ENCODE measurements at places on chromosomes 4 and X.

- no peak for DNase-seq
These were observed 54.8 kb downstream of the ENOPH1 start for GRCh38 chr4:82484996-82485783.

GRCh38 chr4:44157611-44158277 lies 290.9 kb downstream of the KCTD8 start:
- no peak for DNase-seq

GRCh38 chrX:47093248-47093647 lies 15.0 kb downstream of the RGN start:
- no peak for DNase-seq

DNA sequence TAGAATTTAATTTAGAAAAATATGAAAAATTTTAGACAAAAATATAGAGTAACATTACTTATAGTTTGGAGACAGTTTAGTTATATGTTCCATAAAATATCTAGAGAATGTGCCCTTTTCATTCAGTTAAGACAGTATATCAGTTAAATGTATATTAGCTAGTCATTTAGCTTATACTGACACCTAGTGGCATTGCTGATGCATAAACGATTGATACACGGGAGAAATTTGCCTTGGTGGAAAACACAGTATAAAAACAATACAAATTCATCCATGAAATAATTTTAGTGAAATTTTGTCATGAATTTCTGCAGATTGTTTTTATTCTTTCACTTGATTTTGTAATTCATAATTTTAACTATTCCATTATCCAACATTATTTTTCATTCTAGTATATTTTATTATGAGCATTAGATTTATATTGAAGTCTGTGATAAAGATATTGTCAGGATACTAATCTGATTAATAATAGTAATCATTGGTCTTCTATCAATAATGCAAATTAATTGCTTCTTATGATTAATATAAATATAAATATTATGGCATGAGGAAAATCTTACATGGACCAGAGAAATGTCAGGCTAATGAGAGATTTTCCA lies 219.0 kb downstream of the TLL1 start:
- DNase-seq: no peak

- no peak for DNase-seq
These were observed 112.6 kb downstream of the EFNB1 start for GRCh38 chrX:68941385-68941952.

GRCh38 chr4:87961993-87962392 lies 13.5 kb upstream of the SPP1 start:
- no peak for DNase-seq

- DNase-seq: no peak
These were observed 1.8 kb downstream of the IL15 start for GRCh38 chr4:141638230-141638629.

- no peak for DNase-seq
These were observed 195.9 kb downstream of the KDR start for GRCh38 chr4:54929459-54929858.

DNA sequence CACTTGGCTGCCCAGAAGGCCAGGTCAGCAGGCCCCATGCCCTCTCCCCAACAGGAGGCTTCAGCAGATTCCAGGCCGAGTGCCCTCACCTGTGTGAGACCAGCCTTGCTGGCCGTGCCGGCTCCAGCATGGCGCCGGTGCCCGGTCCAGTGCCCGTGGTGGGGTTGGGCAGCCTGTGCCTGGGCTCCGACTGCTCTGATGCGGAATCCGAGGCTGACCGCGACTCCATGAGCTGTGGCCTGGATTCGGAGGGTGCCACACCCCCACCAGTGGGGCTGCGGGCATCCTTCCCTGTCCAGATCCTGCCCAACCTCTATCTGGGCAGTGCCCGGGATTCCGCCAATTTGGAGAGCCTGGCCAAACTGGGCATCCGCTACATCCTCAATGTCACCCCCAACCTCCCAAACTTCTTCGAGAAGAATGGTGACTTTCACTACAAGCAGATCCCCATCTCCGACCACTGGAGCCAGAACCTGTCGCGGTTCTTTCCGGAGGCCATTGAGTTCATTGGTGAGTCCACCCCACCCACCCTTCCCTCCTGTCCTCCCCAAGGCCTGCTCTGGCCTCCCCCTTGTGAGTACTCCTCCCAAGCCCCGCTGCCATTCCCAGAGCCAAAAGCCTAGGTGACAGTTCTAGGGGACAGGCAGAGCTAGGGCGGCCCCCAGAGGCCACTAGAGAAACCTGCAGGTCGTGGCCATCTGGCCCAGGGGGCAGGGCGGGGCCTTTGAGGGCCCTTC lies 2.3 kb downstream of the DUSP9 start:
- no peak for DNase-seq

DNA sequence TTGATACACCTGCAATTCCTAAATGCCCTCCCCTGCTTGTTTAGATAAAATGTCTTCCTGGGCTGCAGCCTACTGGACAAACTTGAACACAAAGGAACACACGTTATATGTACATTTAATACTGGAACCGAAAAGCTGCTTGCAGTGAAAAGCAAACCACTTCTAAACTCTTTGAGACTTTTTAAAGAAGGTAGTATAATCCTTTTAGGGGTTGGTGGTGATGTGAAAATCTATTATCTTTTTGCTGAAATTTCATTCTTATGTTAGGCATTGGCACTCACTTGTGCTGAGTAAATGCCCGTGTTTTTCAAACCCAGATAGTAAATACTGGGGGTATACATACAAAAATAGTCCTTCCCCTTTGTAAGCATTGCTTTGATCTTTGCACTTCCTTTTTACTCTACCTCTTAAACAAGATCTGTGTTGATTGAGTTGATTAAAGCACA lies 2.2 kb downstream of the NFKB1 start:
- DNase-seq: no peak

GRCh38 chr4:146222313-146222712 lies 8.0 kb downstream of the REELD1 start:
- DNase-seq: no peak

DNA sequence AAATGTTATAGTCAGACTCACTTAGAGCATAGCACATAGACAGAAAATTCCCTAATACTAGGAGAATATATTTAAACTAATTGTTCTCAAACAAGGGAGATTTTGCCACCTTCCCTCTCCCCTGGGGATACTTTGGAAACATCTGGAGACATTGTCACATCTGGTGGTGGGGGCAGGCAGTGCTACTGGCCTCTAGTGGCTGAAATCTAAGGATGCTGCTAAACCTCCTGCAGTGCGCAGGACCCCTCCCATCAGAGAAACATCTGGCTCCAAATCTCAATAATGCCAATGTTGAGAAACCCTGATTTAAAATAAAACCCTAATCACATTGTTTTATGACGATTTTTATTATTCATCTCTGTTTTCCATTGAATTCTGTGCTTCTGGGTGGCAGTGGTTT lies 244.9 kb downstream of the FRMPD4 start:
- DNase-seq: no peak

DNA sequence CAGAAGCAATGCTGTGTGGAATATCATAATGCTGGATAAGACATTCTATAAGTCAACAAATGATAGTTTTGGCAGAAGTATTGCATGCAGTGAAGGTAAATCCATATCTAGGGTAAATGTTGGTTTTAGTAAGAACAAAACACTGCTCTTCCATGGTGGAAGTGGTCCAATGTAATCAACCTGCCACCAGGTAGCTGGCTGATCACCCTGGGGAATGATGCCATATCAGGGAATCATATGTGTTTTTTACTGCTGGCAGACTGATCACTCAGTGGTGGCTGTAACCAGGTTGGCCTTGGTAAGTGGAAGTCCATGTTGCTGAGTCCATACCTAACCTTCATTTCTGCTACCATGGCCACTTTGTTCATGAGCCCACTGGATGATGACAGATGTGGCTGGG lies 74.0 kb upstream of the CENPE start:
- no peak for DNase-seq

DNA sequence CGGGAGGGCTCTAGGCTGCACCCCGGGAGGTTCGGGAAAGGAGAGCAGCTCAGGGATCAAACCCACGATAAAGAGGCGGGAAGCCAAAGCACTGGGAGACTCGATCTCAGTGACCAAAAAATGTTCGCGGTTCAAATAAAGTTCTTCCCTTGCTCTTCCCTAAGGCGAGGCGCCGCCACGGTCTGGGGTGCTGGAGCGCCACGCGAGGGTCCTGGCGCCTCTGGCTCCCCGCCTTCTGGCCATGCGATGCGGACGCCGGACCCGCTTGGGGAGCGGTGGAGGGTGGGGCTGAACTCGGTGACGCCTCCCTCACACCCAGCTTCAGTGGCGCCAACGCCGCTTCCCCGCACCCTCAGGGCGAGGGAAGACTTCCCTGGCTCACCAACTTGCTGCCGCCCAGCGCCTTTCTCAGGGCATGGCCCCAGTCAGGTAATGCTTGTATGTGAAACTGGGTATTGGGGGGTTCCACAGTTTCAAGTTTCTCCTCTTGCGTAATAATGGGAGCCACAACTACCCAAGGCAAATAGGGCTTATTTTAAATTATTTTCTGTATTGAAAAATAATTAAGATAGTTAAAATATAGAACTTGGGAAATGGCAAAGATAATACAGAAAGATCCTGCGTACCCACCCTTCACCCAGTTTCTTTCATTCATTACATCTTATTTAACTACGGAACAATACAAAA lies at the start of gene QRFPR:
QRFPR (minus strand) TSS at position 243 of the 687 bp plus-strand sequence. CDS start 371 bp downstream, outside the sequence.
- DNase-seq: no peak

- DNase-seq: no peak
These were observed 59.1 kb downstream of the AMELX start for GRCh38 chrX:11352296-11352741.

DNA sequence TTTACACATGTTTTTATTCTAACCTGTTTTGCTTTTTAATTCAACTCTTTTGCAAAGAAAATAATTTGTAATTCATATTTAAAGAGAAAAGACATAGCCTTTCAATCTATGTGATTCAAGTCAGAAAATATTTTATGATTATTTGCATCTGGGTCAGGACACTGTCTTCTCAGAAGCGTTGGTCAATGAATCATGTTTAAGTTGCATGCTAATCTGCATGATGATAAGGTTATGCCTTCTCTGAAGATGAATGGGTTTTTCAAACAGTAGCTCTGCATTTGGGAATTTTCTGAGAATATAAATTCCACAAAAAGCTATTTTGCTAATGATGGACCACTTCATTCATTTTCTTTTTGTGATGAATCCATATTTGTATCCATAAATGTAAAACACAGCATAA lies 282.5 kb downstream of the TMA16 start:
- DNase-seq: no peak

DNA sequence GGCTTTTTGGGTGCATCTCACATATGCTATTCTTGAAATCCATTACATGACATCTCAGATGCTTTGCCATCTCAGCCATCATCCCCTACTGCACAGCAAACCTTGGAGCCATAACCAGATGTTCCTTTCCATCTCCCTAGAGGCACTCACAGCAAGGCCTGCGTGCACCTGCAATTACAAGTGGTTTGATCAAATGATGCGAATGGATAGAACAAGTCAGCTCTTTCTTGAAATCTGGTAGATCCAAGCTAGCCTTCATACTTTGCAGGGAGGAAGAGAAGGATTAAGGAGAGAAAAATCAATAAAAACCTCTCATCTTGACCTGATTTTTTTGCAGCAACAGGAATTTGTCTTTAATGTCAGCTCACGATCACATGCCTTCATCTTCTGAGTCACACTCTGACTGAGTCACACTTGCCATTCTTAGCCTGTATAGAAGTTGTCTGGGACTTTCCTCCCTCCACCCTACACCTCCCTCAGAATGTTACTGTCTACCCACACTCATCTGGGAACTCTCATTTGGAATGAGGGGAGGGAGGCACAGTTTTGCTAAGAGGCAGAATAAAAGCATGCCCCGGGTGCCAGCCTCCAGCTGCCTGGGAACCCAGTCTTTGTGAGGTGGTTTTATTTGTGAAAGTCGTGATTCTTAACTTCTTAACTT lies 11.9 kb upstream of the TRIML1 start:
- DNase-seq: no peak

GRCh38 chrX:38102240-38102639 lies 95.9 kb downstream of the SYTL5 start:
- no peak for DNase-seq

DNA sequence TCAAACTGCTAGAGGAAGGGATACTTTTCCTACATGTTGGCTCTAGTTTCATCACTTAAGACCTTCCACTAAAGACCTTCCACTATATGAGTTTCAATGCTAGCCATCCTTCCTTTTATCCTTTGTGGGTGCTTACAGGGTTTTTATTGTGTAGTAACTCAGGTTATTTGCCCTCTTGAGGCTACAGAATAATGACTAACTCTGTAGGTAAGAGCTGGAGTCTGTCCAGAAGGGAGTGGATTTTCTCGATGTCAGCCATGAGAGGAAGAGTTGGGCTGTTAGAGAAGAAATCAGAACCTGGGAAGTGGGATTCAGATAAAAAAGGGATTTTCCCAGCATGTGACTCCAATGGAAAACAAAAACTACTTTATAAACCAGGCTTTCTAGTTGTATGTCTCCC lies 27.5 kb upstream of the HERC5 start:
- no peak for DNase-seq

DNA sequence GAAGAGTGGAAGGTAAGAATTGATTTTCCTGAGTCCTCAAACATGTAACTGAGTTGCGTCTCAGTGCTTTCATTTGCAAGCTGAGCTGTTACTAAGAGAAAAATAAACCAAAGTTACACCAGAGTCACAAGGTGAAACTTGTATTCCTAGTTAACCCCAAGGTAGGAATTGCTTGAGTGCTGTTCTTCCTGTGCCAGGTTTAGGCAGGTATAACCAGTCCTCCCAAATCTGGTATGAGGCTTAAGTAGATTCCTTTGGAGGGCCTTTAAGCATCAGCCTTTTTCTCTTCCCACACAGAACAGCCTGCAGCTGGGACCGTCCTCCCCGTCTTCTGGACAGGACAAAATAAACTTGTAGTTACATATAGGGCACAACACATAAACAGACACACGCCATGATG lies 2.3 kb upstream of the BTC start:
- DNase-seq: no peak

DNA sequence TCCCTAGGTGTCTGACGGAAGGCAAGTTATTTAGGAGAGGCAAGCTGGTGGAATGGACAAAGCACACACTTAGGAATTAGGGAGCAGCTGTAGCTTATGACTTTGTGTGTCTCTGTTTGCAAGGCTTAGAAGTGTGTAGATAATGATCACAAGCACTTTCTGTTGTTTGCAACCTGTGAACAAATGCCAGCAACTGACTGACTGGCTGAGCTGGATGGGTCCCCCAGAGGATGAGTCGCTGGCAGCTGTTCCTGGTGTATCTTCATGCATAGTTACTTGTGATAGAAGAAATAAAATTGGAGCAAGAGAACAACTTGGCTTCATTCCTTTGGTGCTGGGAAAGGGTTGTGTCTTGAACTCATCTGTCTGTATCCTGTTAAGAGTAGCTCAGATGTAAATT lies 64.2 kb upstream of the BEND4 start:
- DNase-seq: no peak

- no peak for DNase-seq
These were observed 210.2 kb downstream of the DMD start for GRCh38 chrX:33001107-33001506.

GRCh38 chr4:137417676-137418075 lies 114.6 kb downstream of the PCDH18 start:
- no peak for DNase-seq

GRCh38 chrX:21168401-21169160 lies 205.6 kb upstream of the CNKSR2 start:
- DNase-seq: no peak

- DNase-seq: no peak
These were observed 1.1 kb downstream of the SLC9B2 start for GRCh38 chr4:103075435-103075893.

- DNase-seq: no peak
These were observed 109.5 kb upstream of the NKX1-1 start for GRCh38 chr4:1515763-1516162.

- no peak for DNase-seq
These were observed 37.9 kb downstream of the SGMS2 start for GRCh38 chr4:107862658-107863057.
